ENCODE measurements at places on chromosomes 16 and 17. TPM values are rescaled to one million over a fixed set of nuclear protein-coding genes. Genes with fewer than 3 reads are reported as not detected.

FMNL1 gene
- 2.3 TPM for polyA plus RNA-seq

SYT17 gene
- polyA plus RNA-seq = 0.55 TPM

- DNase-seq = no peak
Measured at GRCh38 chr16:30459456-30459855, 13.1 kb upstream of the ITGAL start.

HEATR9 gene
- not detected for polyA plus RNA-seq

DNA sequence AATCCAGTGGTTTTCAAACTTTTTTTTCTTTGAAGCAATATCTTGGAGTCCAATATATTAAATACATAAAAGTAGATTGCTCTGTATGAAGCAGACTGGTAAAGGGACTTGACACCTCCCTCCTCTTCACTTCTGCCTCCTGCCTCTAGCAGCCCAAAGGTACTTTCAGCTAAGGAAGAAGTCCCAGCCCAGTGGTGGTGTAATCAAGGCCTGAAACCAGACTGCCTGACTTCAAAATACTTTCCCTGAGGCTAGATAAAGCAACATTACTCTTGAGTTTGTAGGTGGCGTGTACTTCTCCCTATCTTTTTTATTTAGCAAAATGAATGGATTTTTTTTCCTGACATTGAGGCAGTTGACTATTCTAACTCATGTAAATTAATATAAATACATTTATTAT, 122.4 kb upstream of the TMEM97 start:
- no peak for DNase-seq

GP2 gene
- 1.3 TPM for polyA plus RNA-seq

- no peak for DNase-seq
Measured at GRCh38 chr16:2481676-2482075, 6.7 kb downstream of the TBC1D24 start.

DNA sequence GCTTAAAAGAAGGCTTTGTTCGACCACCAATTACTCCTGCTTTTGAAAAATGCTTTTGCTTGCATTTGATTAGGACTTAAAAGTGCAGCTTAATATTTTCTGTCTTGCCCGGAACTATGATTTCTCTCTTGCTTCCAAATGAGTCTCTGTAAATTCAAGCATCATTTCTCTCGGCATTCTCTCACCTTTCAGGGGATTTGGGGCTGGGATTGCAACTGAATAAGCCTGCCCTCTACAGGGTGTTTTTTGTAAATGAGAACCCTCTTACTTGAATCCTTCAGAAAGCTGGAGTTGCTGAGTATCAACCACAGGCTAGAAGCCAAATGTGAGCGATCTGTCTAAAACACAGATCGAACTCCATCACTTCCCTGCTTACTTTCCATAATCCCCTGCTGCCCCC, 234.6 kb downstream of the TMEM114 start:
- no peak for DNase-seq

DNA sequence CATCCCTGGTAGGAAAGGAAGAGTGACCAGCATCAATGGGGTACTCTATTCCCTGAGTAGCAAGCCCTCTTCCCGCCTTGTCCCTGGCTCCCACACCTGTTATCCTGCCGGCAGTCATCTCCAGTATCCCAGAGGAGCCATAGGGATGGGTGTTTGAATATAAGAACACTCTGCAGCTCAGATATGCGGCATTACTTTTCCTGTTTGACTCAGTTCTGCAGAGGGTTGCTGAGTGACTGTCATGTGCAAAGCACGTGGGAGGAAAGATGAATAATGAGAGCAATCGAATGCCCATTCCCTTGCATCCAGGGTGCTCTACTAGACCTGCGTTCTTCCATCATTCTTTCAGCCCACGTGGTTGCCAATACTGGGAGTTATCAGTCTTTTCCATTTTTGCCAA, 115.1 kb downstream of the PRKCB start:
- DNase-seq = no peak

GRCh38 chr17:39108461-39109375, 42.7 kb downstream of the PLXDC1 start:
- no peak for DNase-seq
